ENCODE measurements at places on chromosomes 4 and X. TPM values are rescaled to one million over a fixed set of nuclear protein-coding genes. Genes with fewer than 3 reads are reported as not detected.

- DNase-seq = no peak
These were observed 523.4 kb downstream of the ADGRL3 start for GRCh38 chr4:61723492-61723891.

DNA sequence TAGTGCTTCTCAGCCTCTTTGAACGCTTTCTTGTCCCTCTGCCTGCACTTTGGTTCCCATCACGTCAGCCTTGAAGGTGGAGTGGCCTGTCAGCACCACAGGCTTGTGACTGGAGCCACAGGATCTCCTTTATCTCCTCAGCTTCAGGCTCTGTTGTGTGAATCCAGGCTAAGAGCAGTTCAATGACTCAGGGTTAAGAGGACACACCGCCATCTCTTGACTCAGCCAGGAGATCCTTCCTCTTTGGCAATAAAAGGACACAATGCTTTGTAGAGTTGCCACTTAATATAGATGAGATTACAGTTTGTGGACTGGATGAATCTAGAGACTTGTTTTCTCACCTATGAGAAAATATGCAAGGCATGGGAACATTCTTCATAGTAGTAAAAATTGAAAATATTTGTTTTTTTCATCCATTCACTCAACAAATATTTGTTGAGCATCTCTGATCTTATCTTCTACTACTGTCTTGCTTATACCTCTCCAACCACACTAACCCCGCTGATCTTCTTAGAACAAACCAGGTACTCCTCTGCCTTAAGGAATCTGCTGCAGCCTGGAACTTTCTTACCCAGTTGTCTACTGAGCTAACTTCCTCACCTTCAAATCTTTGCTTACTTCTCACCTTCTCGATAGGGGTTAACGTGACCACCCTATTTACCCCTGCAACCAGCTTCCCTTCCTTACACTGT lies 62.3 kb downstream of the UCHL1 start:
- peak; percentile 29 for DNase-seq

DNA sequence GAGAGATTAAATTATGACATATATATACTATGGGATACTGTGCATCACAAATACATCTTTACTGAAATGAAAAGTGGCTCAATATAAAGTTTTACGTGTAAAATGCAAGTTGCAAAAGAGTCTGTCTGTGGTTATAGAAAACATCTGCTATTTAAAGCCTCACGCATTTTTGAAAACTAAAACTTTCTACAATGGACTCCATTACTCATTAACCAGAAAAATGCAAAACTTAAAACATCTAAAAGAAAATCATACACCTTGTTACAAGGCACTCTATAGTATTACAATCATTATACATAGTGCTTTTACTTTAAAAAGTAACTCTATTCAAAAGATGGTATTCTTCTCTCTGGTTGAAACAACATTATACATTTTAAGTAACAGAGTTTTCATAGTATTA lies 755.6 kb downstream of the DMD start:
- DNase-seq = no peak

IL2 gene
- not detected for polyA plus RNA-seq

DGAT2L6 gene
- polyA plus RNA-seq = not detected

- DNase-seq = peak; percentile 81
These were observed 163.2 kb downstream of the PRKX start for GRCh38 chrX:3550160-3550751.

GRCh38 chr4:2735869-2736268 lies 20.3 kb downstream of the TNIP2 start:
- DNase-seq = no peak

DMRTC1 gene
- polyA plus RNA-seq = not detected

- DNase-seq = no peak
These were observed 55.1 kb downstream of the SPATA18 start for GRCh38 chr4:52106191-52106590.

- no peak for DNase-seq
These were observed 97.3 kb downstream of the PALLD start for GRCh38 chr4:168594121-168594520.

DNA sequence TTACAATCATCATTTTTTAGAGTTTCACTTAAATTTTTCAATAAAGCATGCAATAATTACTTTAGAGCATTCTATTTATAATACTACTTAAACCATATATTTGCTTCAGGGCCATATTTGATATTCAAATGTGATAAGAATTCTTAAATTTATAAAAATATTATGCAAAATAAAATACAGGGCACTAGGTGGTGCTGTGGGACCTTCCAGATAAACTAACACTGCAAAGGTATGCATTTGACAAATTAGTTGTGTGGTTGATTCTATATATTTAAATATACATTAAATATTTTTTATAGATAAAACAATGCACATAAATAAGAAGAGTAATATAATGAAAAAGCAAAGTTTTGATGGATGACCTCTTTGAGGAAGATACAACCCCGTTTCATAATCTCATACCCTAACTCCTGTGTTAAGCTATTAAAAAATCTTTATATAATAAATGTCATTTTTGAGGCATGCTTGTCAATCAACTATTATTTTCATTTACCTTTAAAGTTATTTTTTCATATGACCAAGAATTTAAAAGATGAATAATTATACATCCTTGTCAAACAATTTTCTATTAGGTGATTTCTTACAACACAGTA lies 128.4 kb downstream of the REELD1 start:
- DNase-seq = peak; percentile 38

PAPSS1 gene
- polyA plus RNA-seq = 49.0 TPM

CFI gene
- polyA plus RNA-seq = 2.6 TPM

FRAS1 gene
- polyA plus RNA-seq = 2.8 TPM

DNA sequence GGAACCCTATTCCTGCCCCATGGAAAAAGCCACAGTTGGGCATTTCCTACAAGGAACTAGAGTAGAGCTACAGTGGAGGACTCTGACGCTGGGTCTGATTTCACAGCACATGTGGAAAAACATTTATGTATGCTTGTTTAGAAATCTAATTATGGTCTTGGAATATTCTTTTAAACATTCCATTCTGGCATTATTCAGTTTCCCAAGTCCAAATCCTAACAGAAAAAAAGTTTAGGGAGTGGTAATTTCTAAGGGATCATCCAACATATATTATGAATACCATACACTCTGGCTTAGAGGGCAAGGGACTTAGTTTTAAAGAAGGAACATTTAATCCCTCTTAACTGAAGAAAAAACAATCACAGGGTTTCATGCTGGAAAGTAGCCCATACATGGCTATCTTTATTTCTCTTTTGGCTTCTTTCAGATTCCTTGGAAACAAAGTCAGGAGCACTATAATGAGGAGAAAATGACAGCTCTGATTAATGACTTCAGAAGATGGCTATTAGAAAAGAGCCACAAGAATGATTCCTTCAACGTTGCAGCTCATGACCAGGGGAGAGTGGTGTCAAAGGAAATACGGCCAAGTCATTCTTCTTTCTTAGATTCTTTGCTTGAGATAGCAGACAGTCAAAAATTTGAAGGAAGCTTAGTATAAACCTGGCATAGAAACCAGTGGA lies 56.1 kb downstream of the CNGA2 start:
- no peak for DNase-seq

GRCh38 chr4:171919314-171919713 lies 106.1 kb downstream of the GALNTL6 start:
- DNase-seq = no peak

- DNase-seq = no peak
These were observed 14.7 kb downstream of the HELQ start for GRCh38 chr4:83440899-83441298.

DNA sequence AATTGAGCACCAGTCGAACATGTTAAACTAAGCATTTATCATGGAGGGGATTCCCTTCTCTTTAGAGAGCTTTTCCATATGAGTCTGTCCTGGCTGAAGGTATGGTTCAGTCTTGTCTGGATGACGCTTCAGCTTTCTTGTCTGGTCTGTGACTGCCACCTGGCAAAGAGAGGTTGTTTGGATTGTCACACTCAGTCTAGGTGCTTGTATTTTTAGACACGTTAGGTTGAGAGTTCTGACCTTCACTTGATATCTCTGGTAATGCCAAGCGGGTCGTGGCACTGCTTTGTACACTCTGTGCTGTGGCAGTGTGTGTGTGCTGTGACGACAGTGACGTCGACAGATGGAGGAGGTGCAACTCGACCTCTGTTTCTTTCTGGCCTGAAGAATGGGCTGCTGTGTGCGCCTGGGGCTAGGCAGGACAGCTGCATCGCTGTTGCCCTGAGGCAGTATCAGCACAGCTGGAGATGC lies 12.6 kb downstream of the NOCT start:
- no peak for DNase-seq

GRCh38 chr4:103052779-103053178 lies 23.8 kb downstream of the SLC9B2 start:
- no peak for DNase-seq

SAGE1 gene
- 0.05 TPM for polyA plus RNA-seq

DNA sequence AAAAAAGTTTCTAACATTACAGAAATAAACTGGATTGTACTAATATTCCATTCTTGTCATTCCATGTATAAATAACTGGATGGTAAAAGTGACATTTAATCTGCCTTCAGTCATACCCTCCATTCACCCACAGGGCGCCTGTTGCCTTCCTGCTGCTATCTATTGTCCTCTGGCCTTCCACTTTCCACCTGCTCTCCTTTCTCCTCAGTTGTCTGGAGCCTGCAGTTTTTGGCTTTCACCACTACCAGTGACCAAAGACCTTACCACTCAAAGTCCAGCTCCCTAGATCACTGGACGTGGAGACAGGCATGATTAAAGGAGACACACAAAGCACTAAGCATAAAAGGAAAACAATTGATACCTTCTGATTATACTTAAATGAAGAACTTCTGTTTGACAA lies 46.2 kb upstream of the NHS start:
- DNase-seq = no peak

DNA sequence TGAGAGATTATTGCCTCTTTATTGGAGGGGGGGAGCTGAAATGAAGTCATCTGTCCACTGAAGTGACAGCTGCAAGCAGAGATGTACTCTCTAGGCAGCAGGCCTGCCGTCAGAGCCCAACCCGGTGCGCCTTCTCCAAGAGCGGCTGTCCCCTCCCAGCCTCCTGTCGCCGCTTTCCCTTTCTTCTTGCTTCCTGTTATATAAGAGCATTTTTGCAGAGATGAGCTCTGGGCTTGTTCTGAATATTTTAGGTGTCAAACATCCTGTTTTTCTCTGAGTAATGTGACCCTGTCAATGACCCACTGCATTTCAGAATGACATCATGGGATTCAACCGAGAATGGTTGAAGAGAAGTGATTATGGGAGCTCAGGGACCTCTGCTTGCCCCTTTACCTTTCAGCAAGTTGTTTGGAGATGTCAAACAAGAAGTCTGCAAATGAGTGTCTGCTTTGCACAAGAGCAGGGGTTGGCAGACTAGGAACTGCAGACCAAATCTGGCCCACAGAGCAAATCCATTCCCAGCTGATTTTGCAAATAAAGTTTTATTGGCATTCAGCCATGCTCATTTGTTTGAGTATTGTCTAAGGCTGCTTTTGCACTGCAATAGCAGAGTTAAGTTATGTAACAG lies 79.9 kb downstream of the SLC9A6 start:
- no peak for DNase-seq

ELK1 gene
- polyA plus RNA-seq = 20.6 TPM

- no peak for DNase-seq
These were observed 83.8 kb upstream of the C1QTNF7 start for GRCh38 chr4:15344041-15344440.

DNA sequence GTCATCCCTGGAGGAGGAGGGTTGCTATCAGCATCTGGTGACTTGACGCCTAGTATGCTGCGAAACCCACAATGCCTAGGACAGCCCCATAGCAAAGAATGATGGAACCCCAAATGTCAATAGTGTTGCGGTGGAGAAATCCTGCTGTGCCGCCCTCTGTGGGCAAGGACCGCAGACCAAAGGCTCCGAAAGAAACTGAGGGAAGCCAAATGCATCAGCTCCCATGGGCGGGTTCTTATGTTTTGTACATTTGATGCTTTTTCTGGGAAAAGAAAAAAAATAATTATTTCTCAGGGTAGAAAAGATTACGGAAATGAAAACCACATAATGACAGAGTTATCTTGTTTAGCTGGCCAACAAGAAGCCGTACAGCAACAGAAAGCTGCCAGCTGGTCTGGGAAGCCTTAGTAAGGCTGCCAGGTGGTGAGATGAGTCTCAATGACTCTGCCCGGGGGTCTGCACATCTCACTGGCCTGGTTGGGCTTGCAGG lies 95.0 kb upstream of the TBL1X start:
- DNase-seq = no peak

PARM1 gene
- polyA plus RNA-seq = 0.40 TPM

GRCh38 chr4:36476135-36476534 lies 194.7 kb downstream of the DTHD1 start:
- DNase-seq = no peak

DNA sequence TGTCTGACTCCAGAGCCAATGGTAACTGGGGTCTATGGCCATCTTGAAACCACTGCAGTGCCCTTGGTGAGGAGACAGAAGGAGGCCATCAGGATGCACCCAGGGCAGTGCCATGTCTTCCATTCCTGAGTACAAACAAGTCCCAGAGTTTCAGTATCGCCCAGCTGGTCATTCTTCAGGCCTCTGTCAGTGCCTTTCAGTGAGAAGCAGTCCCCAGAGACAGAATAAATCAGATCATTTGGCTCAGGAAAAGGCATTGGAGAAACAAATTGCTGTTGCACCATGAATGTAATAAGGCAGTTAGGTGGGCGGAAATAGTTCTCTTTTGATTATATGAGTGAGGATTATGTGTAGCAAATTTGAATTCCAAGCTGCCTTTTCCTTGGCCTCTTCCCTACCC lies 21.3 kb downstream of the ADGRG4 start:
- no peak for DNase-seq

CFAP99 gene
- 0.09 TPM for polyA plus RNA-seq

- no peak for DNase-seq
These were observed 92.0 kb downstream of the WWC2 start for GRCh38 chr4:183190900-183191527.

SPANXA2 gene
- polyA plus RNA-seq = 0.18 TPM

Data from A549 (cell line).